ENCODE measurements at places on chromosomes 5 and 9. TPM values are rescaled to one million over a fixed set of nuclear protein-coding genes. Genes with fewer than 3 reads are reported as not detected.

DNA sequence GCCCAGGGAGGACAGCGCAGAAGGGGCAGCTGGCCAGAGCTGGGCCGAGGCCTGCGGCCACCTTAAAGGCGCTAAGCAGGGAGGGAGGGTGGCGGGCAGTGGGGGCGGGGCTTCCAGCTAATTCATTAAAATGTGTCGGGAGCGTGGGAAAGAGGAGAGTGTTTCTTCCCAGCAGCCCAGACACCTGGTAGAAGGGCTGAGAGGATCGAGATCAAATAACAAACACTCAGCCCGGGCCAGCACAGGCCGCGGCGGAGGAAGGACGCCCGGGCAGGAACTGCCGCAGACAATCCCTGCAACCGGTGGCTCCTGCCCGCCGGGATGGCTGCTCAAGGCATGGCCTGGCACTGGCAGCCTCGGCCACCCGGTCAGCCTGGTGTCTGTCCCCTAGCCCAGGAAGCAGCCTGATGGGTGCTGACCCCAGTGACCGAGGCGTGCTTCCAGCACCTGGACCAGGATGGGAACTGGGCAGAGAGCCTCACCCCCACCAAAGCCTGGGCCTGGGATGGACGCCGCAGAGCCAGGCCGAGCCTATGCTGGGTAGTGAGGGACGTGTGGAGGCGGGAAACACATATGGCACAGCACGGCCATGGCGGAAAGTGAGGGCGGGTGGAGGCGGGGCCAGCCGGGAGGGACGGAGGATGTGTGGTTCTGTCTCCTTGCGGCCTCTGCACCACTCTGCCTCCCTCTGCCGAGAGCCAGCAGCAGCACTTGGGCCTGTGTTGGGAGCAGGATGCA is 3.2 kb upstream of the NRARP start:
- H3K4me1 ChIP-seq, result peaks cover 38% of the 10 kb centered on the region
- no peaks in the 10 kb centered on the region for H3K36me3 ChIP-seq
- no peak overlapping the region for H3K4me3 ChIP-seq
- H3K27ac ChIP-seq, result peak overlapping the region; percentile 70
- H3K27me3 ChIP-seq, result peaks cover 4% of the 10 kb centered on the region
- DNase-seq, result peak; percentile 58

DNA sequence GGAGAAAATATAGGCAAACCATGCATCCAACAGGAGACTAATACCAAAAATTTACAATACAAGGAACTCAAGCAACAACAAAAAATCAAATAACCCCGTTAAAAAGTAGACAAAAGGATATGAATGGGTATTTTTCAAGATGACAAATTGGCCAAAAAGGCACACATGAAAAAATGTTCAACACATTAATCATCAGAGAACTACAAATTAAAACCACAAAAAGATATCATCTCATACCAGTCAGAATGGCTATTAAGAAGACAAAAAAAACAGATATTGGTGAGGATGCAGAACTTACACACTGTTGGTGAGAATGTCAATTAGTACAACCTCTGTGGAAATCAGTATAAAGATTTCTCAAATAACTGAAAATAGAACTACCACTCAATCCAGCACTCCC is 35.0 kb downstream of the TEX10 start:
- no peak overlapping the region for H3K27ac ChIP-seq
- no peak overlapping the region for H3K4me3 ChIP-seq
- H3K4me1 ChIP-seq, result no peaks in the 10 kb centered on the region
- no peak for DNase-seq
- H3K36me3 ChIP-seq, result no peaks in the 10 kb centered on the region
- H3K27me3 ChIP-seq, result no peaks in the 10 kb centered on the region

DNA sequence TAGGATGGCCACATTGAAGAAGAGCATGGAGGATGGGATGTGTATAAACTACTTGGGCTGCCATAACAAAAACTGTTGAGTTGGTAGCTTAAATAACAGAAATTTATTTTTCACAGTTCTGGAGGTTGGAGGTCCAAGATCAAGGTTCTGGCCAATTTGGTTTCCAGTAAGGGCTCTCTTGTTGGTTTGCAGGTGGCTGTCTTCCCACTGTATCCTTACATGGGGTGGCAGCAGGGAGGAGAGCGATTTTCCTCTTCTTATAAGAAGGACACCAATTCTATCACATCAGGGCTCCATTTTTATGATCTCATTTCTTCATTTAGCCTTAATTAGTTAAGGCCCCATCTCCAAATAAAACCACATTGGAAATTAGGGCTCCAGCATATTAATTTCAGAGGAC is 465.7 kb downstream of the GADD45G start:
- H3K36me3 ChIP-seq, result no peaks in the 10 kb centered on the region
- H3K27me3 ChIP-seq, result no peaks in the 10 kb centered on the region
- no peak for DNase-seq
- H3K4me1 ChIP-seq, result no peaks in the 10 kb centered on the region
- H3K27ac ChIP-seq, result no peak overlapping the region
- no peak overlapping the region for H3K4me3 ChIP-seq

- no peak overlapping the region for H3K4me3 ChIP-seq
- H3K36me3 ChIP-seq, result no peaks in the 10 kb centered on the region
- H3K27ac ChIP-seq, result no peak overlapping the region
- DNase-seq, result no peak
- no peaks in the 10 kb centered on the region for H3K4me1 ChIP-seq
- no peaks in the 10 kb centered on the region for H3K27me3 ChIP-seq
Observed at GRCh38 chr9:98214811-98215210, 22.4 kb upstream of the CORO2A start.

TXNDC15 gene
- 175 TPM for total RNA-seq

KCTD16 gene
- 2.4 TPM for total RNA-seq

TAL2 gene
- not detected for total RNA-seq
